NCI-H1930 (cell line): ENCODE measurements at places on chromosomes 1 and 21.

- peak; percentile 65 for DNase-seq
Observed at GRCh38 chr1:22641906-22642636, 1.4 kb upstream of the C1QC start.

DNA sequence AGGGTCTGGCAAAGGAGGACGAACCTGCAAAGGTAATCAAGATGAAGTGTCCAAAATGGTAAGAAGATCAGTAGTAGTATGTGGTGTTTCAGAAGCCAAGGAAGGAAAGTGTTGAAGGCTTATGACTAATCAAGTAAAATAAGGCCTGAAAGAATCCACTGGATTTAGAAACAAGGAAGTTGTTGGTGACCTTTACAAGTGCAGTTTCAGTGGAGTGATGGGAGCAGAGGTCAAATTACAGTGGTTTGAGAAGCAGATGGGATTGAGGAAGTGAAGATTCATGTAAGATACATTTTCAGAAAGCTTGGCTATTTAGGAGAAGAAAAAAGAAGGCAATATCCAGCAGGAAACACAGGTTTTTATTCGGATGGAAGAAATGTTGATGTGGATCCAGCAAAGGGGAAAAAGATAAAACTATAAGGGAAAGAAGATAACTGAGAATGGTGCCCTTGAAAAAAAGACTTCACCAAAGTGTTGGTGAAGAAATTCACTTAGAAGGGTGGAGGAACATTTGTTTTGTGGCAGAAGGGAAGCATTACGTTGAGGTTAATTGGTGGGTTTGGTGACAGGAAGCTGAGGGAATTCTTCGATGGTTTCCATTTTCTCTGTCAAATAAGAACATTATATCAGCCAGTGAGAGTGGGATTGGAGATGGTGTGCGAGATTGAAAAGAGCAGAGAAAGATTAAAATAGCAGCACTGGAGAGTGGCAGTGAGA lies 2.1 kb downstream of the ARMH1 start:
- no peak for DNase-seq

DNA sequence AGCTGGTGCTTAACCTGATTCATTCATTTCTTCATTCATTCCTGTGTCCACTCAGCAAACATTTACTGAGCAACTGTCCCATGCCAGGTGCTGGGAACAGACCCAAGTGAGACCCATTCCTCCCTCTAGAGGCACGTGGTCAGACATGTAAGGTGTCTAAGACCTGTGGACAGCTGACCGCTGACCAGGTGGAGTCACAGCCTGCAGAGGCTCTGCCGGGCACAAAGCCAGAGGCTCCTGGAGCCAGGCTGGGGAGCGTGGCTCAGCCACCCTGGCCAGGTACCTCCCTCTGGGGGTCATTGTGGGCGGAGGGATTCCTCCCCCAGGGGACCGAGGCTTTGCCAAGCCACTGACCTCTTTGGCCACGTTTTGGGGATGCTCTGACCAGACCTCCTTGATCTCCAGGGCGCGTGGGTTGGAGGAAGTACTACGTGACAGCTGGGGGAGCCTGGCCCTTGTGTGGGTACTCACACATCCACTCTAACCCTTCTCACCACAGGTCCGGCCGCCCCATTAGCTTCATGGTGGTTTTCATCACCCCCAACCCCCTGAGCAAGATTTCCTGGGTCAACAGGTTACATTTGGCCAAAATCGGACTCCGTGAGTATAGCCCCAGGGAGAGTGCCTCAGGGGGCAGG lies 100.3 kb downstream of the ARHGEF10L start:
- DNase-seq = no peak

DNA sequence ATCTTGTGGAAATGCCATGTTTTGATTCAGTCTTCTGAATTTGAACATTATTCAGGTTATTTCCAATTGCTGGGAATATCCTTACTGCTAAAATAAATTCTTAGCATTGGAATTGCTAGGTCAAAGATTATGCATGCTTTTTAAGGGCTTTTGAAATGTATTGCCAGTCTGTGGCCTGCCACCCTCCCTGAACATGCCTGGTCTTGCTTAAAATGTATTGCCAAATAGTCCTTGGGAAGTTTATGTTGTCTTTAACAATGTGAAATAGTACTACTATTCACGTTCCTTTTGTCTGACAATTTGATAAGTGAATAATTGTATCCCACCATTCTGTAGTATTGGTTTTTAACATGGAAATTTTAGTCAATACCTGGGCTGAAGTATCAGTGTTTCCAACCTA lies 13.6 kb downstream of the TARDBP start:
- DNase-seq = no peak

DNA sequence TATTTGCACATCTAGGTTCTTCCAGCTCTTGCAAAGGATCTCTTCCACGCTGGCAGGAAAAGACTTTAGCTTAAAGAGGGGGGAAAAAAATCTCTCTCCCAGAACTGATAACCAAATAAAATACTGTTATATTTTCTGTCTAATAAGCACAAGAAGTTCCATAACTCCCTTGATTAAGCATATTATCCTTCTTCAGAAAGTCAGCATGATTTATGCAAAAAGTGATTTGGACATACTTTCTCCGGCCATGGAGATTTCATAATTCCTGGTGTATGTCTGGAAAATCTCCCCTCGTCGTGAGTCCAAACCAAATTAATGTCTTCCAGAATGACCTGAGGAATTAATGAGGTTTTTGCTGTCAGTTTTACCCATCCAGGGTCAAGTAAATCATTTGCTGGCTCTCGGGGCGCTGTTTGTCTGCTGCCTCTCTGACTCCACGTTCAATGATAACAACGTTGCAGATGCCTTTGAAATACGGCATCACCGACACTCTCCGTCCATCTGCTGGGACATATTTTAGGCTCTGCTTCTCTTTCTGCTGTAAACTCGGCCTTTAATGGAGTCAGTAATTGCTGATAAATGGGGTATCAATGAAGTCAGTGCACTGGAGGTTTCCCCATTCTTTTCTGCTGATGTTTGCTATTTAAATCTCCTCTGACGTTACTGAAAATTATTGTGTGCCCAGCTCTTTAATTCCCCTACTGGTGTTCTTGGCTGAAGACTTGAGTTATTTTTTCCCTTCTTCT lies 112.9 kb downstream of the HLX start:
- no peak for DNase-seq

DNA sequence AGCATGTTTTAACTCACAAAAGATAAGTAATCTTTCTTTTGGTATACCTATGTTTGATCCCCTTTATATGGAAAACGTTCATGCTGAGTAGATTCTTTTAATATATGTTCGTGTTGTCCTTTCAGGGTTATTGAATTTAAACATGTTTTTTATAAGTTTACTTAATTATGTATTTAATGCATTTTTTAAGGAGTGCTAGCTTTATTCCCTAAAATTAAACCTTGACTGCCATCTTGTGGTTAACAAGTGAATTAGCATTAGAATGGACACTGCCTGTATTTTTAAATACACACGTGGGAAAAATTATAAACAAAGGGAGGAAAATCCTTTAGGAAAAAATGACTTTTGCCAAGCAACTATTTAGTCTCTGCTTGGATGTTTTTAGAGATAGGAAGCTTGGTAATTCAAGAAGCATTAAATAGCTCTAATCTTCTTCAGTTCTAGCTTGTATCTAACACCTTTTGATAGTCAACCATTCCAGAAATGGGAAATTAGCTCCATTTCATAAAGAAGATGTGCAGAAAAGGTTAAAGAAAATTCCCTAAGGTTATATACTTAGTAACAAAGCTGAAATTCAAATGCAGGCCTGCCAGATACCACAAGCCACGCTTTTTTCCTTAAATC lies 43.0 kb downstream of the UBE2U start:
- DNase-seq = peak; percentile 33
